ENCODE measurements at places on chromosomes 6 and 20.

DNA sequence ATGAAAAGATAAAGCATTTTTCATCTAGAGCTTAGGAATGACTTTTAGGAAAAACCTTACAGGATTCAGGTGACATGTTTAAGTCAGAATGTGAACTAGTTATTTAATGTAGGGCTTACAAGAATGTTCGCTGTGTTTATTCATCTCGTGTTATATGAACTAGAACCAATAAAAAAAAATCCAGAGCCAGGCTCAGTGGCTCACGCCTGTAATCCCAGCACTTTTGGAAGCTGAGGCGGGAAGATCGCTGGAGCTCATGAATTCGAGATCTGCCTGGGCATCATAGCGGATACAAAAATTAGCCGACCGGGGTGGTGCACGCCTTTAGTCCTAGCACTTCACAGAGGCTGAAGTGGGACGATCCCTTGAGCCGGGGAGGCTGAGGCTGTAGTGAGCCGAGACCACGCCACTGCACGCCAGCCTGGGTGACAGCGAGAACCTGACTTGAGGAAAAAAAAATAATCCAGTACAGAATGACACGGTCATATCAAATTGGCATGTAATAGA is 46.3 kb downstream of the OR2B2 start:
- no peak for DNase-seq

DNA sequence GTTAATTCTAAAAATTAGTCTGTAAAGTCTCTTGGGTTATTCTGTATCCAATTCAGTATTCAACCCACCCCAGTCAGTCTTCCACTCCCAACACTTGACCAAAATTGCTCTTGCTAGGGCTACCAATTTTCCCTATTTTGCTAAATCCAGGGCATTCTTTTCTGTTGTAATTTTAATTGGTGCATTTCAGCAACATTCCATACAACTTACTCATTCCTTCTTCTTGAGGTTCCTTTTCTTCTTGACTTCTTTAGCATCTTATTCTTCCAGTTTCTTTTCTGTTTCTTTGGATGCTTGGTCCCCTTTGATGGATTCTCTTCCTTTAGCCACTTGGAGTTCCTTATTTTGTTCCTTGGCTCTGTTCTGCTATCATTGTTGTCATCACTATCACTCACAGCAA is 11.2 kb upstream of the GRM1 start:
- DNase-seq = no peak

GRCh38 chr6:1381481-1382330 is 7.7 kb upstream of the FOXF2 start:
- DNase-seq = peak; percentile 22

DNA sequence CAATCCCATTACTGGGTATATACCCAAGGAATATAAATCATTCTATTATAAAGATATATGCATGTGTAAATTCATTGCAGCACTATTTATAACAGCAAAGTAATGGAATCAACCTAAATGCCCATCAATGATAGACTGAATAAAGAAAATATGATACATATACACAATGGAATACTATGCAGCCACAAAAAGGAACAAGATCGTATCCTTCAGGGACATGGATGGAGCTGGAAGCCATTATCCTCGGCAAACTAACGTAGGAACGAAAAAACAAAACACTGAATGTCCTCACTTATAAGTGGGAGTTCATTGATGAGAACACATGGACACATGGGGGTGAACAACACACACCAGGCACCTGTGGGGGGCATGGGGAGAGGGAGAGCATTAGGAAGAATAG is 156.7 kb downstream of the RNGTT start:
- DNase-seq = no peak

DNA sequence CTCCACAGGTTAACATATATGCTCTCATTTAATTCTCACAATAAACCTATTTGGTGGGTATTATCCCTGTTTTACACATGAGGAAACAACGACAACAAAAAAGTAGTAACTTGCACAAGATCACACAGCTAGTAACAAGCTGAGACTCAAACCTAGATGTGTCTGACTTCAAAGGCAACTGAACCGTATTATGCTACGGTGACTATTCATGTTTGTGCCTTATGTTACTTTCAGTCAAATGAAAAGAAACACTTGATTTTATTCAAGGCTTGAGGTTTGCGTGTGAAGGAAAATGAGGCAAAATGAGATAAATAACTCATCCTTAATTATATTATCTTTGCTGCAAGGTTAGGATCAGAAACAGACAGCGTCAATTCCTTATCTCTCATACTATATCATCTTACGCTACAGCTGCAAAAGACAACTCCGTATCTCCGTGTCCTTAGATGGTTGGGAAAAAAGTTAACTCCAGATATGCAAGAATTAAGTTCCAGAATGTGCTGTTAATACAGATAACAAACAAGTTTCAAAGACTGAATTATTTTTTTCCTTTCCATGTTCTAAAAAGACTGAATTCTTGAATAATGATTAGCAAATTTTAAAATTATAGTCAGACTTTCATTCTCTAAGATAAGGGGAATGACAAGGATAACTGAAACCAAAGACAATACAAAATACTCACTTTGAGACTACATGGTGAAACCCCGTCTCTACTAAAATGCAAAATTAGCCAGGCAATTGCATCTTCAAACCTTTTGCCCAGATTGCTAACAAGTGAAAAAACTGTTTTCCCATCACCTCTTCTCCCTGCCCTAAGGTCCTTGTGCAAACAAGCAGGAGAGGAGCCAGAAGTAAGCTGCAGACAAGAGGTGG is 27.8 kb downstream of the STAU1 start:
- no peak for DNase-seq

- DNase-seq = no peak
These were observed 123.0 kb downstream of the JARID2 start for GRCh38 chr6:15368873-15369272.

DNA sequence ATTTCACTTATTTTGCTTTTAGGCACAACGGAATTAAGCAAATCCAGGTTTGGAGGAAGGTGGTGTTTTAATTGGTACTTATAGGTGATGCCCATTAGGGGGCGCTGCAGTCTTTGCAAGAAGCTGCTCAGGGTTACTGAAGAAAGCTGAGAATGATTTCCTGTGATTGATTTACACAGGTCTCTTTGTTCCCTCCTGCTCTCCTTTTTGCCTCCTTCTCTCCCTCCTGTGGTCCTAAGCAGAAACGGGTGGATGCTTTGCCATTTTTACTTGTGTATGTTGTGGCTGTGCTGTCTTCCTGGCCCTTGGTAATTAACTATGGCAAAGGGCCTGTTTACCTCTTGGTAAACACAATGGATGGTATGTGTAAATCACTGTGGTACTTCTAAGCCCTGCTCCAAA is 97.8 kb downstream of the ANKS1A start:
- DNase-seq = peak; percentile 17

- DNase-seq = no peak
These were observed 384.4 kb downstream of the BMP2 start for GRCh38 chr20:7151676-7152470.

DNA sequence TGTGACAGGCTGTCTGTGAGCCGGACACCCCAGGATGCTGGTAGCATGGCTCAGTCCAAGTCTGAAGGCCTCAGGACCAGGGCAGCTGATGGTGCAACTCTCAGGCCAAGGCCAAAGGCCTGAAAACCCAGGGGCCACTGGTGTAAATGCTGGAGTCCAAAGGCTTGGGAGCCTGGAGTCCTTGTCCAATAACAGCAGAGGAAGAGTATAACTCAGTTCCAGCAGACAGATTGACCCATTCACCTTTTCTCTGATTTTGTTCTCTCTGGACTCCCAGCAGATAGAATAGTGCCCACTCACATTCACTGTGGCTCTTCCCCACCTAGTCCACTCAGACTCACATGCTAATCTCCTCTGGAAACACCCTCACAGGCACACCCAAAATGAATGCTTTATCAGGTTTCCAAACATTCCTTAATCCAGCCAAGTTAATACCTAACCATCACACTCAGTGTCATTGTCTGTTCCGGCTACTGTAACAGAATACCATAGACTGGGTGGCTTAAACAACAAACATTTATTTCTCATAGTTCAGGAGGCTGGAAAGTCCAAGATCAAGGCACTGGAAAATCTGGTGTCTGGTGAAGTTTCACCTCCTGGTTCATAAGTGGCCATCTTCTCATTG is 5.0 kb upstream of the TRAF3IP2 start:
- DNase-seq = no peak

DNA sequence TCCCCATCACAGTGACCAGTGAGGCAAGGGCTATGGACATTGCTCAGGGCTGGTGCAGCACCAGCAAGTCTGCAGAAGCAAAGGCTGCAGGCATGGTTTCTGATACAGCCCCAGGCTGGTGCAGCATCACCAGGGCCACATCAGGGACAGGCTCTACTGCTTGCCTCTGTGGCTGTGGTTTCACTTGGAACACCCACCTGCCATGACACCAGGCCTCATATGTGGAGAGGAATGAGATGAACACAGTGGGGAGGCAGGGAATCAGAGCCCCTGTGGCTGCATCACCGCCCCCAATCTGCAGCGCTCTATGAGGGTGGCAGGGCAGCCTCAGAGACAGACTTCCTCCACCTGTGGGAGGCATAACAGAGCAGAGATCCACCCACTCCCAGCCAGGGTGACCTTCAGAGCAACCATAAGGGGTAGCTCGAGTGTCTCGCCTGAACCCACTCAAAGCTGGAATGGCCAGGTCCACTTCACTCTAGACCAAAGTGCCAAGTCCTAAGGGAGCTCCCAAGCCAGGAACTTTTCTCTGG is 7.9 kb downstream of the RING1 start:
- no peak for DNase-seq

- DNase-seq = no peak
These were observed 15.1 kb upstream of the RBPJL start for GRCh38 chr20:45291526-45291925.

GRCh38 chr20:16590041-16590633 is 16.9 kb upstream of the KIF16B start:
- no peak for DNase-seq

- no peak for DNase-seq
These were observed 165.2 kb upstream of the AGPAT4 start for GRCh38 chr6:161439093-161439492.

DNA sequence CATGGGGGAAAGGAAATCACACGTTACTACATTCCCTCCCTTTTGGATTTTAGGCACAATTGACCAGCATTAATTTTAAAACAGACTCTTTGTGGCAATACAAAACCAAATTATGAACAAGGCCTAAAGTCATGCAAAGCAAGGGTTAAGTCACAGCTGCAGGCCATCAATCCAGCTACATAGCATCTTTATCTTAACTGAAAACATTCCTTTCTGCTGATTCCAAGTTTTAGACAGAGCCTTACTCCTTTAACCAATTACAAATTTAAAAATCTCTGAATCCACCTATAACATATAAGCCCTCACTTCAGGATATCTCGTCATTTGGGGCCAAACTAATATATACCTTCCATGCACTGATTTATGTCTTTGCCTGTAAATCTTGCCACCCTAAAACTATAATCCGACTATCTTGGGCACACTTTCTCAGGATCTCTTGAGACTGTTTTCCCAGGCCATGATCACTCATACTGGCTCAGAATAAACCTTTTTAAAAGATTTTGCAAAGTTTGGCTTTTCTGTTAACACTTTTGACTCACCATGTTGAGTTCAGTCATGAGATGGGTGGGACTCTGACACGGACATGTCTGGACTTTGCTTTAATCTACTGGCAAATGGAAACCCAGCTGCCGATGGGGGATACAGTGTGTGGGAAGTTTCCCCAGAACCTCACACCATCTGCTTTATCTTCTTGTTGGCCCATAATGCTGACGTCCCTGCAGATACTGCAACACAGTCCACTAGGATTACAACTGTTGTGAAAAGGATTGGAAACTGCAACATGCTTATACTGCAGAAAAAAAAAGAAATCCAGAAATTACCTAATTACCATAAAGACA is 757.0 kb downstream of the PTPRT start:
- DNase-seq = no peak

DNA sequence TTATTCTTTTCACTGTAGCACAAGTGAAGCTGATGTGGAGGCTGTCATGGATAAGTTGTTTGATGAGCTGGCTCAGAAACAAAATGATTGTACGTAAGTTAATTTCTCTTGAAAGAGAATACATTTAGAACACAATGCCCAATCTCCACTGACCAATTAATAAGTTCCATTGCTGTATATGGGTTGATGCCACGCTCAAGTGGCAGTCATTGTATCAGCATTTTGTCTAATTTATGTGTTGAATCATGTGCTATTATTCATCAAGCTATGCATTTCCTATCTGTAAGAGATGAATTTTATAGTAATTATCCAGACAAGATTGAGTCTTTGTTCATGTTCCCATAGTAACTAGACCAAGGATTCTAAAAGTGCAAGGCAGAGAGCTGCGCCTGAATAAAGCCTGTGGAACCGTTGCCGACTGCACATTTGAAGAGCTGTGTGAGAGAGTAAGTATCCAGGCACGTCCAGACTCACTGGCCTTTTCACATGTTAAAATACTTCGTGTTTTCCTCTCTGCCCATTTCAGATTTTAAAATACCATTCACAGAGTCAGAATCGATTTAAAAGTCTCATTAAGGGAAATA is 83.8 kb upstream of the FOXO3 start:
- DNase-seq = no peak

- DNase-seq = no peak
These were observed 40.5 kb downstream of the ADGRB3 start for GRCh38 chr6:68675548-68675947.

DNA sequence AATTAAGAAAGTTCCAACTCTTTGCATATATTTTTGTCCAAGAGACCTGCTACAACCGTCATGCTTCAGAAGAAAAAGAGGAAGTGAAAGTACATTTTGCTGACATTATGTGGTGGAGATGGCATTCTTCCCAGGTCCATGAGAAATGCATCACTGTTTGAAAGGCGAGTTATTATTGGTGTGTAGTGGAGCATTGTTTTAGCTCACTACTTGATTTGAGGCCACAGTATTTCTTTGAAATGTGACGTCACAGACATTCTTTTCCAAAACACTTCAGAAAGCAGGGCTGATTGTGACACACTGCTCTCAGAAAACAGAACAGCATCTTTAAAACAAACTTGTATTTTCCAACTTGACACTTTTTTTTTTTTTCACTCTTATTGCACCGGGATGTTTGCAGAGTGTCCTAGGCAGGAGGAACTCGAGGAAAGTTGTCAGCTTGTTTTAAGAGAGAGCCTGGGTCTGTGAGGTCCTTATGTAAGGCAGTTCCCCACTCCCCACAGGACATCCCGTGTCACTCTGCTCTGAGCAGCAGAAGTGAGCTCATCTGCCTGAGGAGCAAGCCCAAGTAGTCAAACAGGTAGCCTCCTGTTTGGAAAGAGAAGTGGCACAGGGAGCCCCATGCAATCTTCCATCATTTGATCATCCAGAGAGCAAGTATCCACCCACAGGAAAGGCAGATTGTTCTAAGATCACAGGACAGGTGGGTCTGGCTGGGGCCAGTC is 1.1 kb downstream of the SPTLC3 start:
- no peak for DNase-seq

GRCh38 chr6:11848852-11849731 is 70.5 kb upstream of the ADTRP start:
- no peak for DNase-seq

All from stimulated activated CD8-positive, alpha-beta memory T cell treated with anti-CD3 and anti-CD28 coated beads, Interleukin-15, amount 100 ng/mL, for 1 hour (primary cell).